ENCODE measurements at places on chromosomes 11 and 22. TPM values are rescaled to one million over a fixed set of nuclear protein-coding genes. Genes with fewer than 3 reads are reported as not detected.

GRCh38 chr11:66815646-66816045 lies 27.6 kb upstream of the RCE1 start:
- no peaks in the 10 kb centered on the region for H3K4me1 ChIP-seq
- no peak overlapping the region for H3K27ac ChIP-seq
- no peak overlapping the region for H3K4me3 ChIP-seq
- H3K27me3 ChIP-seq: no peaks in the 10 kb centered on the region
- no peak for DNase-seq
- no peaks in the 10 kb centered on the region for H3K36me3 ChIP-seq

- no peak overlapping the region for H3K4me3 ChIP-seq
- H3K36me3 ChIP-seq: no peaks in the 10 kb centered on the region
- H3K4me1 ChIP-seq: no peaks in the 10 kb centered on the region
- no peaks in the 10 kb centered on the region for H3K27me3 ChIP-seq
- DNase-seq: no peak
These were observed 566.1 kb downstream of the BRD1 start for GRCh38 chr22:49261616-49262015.

DNA sequence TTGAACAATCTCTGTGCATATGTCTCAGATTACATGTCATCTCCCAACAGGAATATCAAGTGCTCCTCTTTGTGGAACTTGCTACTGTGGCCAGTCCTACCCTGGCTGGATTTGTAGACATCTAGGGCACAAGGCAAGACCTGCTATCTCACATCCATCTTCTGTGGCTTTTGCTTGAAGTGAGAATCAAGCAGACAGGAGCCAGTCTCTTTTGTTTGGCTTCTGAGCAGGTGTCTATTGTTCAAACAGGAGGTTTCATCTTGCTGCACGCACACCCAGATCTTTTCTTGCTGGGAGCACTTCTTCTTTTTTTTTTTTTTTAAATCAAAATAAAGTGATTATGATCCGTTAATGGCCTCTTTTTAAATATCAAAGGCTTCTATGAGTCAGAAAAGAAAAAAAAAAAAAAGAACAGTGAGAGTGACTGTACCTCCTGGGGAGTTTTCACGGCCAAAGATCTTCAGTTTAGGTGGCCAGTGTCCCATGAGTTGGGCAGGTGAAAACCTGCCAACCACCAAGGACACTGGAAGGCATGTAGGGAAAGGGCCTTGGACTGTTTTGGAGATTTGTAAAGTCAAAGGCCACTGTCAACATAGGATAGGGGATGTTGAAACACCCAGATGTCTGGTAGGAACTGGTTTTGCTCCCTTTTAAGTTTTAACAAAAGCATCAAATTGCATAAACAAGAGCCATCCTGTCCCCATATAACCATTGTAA lies 78.1 kb downstream of the CD44 start:
- H3K4me1 ChIP-seq: peaks cover 59% of the 10 kb centered on the region
- H3K27ac ChIP-seq: peak overlapping the region; percentile 44
- H3K27me3 ChIP-seq: no peaks in the 10 kb centered on the region
- no peak overlapping the region for H3K4me3 ChIP-seq

DNA sequence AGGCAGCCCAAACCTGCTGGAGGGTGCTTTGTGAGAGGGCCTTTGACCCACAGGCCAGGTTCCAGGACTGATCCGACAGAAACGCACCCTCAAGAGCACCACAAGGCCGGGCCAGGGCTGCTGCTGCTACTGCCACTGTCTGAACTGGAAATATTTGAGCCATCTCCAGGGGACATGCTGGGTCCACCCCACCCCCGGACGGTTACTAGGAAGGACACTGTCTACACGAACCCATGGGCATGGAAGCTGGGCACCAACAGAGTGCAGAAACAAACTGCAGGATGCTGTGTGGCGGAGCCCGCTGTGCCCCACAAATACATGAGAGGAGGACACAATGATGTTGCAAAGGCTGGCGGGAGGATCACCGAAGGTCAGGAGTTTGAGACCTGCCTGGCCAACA lies 283.7 kb downstream of the CTTN start:
- DNase-seq: no peak
- H3K4me1 ChIP-seq: no peaks in the 10 kb centered on the region
- H3K27me3 ChIP-seq: no peaks in the 10 kb centered on the region

GRCh38 chr11:75553889-75554257 lies 8.2 kb upstream of the SERPINH1 start:
- no peak for DNase-seq
- H3K36me3 ChIP-seq: no peaks in the 10 kb centered on the region
- H3K4me3 ChIP-seq: no peak overlapping the region
- H3K4me1 ChIP-seq: no peaks in the 10 kb centered on the region
- no peak overlapping the region for H3K27ac ChIP-seq
- H3K27me3 ChIP-seq: no peaks in the 10 kb centered on the region

GRCh38 chr22:37932821-37933578 lies 20.4 kb downstream of the C22orf23 start:
- H3K4me3 ChIP-seq: no peak overlapping the region
- H3K4me1 ChIP-seq: peaks cover 11% of the 10 kb centered on the region
- H3K27ac ChIP-seq: no peak overlapping the region
- peaks cover 16% of the 10 kb centered on the region for H3K36me3 ChIP-seq

- no peaks in the 10 kb centered on the region for H3K36me3 ChIP-seq
- H3K4me1 ChIP-seq: no peaks in the 10 kb centered on the region
- H3K27ac ChIP-seq: no peak overlapping the region
- H3K27me3 ChIP-seq: peaks cover 3% of the 10 kb centered on the region
- no peak overlapping the region for H3K4me3 ChIP-seq
These were observed 125.3 kb downstream of the APOL5 start for GRCh38 chr22:35842954-35843353.

GRCh38 chr11:129819237-129819636 lies 3.6 kb downstream of the TMEM45B start:
- peaks cover 12% of the 10 kb centered on the region for H3K4me1 ChIP-seq
- H3K4me3 ChIP-seq: no peak overlapping the region
- H3K27ac ChIP-seq: no peak overlapping the region
- DNase-seq: no peak
- H3K27me3 ChIP-seq: no peaks in the 10 kb centered on the region
- H3K36me3 ChIP-seq: no peaks in the 10 kb centered on the region

Gene ISX
- not detected for total RNA-seq

Gene TTC36
- total RNA-seq: 1.1 TPM
